ENCODE measurements at places on chromosomes 11 and 22.

GRCh38 chr11:36149538-36150242 is 139.5 kb downstream of the COMMD9 start:
- DNase-seq, result peak; percentile 14

- DNase-seq, result no peak
Measured at GRCh38 chr11:21630934-21631478, 561.9 kb upstream of the ANO5 start.

DNA sequence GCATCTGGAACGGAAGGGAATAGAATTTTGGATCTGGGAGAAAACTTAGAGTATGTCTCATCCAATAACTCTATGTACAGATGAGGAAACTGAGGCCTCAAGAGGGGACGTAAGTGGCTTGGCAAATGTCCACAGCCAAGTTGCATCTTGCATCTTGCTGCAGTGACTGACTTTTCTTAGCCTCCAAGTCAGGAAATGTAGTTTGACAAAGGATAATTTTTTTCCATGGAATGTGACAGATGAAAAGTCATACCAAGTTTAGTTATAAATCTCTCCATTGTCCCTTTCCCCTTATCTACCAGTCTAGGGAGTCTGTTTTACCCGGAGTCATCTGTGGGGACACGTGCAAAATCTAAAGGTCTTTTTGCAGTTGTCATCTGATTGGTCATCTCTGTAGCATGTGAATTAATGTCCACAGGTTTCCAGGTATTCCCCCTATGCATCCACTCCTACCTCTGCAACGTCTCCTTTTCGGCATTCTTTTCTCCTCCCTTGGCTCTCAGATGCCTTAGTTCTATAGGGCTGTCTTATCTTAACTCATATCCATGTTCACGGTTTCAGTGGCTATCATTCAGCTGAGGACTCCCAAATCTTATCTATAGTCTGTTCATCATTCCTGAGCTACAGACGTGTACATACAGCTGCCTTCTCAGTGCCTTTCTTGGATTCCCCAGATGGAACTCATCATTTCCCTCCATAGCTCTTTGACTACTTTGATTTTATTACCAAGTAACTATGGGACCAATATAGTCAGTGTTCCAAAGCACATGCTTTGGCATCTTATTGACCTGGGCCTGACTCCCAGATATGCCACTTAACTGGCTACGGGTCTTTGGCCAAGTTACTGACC is 139.5 kb upstream of the TIMP3 start:
- DNase-seq, result no peak

GRCh38 chr11:79393362-79394043 is 47.3 kb downstream of the TENM4 start:
- no peak for DNase-seq

- no peak for DNase-seq
Measured at GRCh38 chr11:86069408-86070101, 671 bp upstream of the PICALM start.

DNA sequence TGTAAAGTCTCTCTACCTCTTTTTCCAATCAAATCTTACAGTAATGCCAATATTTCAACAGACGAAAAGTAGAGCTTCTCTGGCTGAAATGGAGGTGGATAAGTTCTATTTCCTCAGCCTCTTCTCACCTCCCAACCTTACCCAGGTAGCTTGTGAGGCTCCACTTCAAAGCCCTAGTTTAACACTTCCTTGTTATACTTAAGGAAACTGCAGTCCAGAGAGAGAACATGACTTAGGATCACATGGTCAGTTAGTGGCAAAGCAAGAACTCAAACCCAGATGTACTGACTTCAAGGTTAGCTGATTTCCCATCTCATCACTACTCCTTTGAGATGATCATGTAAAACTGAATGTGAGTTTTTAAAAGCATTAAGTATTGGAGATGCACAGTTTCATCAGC is 32.5 kb downstream of the PAK1 start:
- DNase-seq, result no peak

GRCh38 chr22:37343863-37344734 is 61.8 kb downstream of the CYTH4 start:
- no peak for DNase-seq

DNA sequence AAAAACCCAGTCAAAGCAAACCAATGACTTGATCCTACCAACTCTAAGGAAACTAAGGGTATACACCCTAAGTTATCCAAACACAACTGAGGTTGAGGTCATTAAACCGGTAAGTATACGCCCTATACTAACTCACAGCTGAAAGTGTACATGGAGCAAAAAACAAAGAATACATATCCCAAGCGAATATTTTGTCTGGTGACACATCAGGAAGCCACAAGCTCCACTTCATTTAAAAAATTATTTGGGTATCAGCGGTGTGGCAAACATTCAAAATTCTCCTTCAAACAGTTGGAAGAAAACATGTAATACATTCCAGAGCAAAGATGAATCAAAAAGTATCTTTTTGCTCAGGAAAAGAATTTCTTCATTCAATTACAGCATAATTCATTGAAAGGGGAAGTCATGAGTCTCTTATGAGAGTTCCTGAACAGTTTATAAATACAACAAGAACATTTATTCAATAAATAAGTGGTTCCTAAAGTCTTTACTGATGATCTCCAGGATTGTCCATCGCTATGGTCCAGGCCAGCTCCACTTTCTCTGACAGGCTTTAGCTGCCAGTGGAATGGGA is 4.5 kb upstream of the JAML start:
- DNase-seq, result no peak

DNA sequence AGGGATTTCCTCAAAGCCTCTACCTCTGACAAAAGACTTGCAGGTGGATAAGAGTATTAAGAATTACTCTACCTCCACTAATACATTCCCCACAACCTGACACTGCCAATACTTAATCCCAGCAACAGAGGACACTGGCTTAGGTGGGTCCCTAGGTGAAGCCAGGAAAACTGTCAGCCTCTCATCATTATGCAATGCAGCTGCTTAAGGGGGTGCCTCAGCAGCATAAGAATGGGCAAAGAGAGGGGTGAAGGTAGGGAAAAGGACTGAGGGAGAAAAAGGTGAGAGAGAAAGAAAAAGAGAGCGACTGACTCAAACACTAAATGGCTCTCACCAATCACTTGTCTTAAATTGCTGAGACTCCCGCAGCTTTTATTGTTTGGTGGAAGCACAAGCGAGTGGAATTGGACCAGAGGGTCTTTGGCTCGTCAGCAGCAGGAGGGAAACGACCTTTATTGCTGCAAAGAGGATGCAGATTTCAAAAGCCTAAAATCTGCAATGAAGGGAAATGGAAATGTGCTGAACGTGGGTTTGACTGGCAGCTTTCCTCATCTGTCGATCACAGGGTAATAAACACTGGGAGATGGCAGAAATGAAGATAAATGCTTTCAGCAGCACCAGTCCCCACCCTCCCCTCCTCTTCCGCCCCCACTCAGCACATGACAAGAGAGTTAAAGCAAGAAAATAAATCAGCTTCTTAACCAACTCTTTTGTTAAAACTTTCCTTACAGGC is 64.9 kb upstream of the CHRM4 start:
- no peak for DNase-seq

DNA sequence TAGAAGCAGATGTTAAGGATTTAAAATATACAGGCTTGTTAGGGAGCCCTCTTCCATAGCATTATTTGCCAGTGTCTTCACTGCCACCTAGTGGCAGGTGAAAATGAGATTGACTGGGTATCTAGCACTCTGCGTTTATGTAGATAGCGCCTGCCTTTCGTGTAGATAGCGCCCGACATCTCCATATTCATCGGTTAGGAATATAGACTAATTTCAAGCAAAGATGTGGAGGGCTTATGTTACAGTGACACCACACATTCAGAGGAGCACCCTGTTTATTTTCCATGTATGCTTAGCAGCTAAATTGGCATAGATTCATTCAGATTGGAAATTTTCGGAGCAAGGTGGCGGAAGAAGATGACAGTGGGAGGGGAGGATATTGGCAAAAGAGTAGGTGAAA is 72.0 kb downstream of the SLC5A12 start:
- no peak for DNase-seq

GRCh38 chr11:66718320-66718971 is 10.6 kb downstream of the SPTBN2 start:
- no peak for DNase-seq

GRCh38 chr22:19483481-19484244 is 3.9 kb downstream of the CDC45 start:
- DNase-seq, result no peak

DNA sequence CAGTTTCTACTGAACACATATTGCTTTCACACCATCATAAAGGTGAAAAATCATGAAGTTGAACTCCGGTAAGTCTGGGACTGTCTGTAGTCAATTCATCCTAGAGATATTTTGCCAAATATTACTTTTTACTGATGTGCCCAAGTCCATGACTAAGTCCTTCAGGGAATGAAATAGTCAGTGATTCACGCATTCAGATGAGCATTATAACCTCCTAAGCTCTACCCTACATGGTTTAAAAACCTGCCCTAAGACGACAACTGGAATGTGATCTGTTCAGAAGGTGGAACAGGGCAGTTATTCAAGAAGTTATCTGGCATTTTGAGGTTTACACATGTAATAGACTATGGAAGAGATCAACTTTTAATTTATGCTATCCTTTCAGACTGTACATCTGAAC is 125.6 kb downstream of the TRPC6 start:
- DNase-seq, result no peak

- DNase-seq, result no peak
Measured at GRCh38 chr22:20980938-20981722, 967 bp upstream of the LZTR1 start.

GRCh38 chr11:72358466-72359405 is 75.6 kb downstream of the CLPB start:
- no peak for DNase-seq

- no peak for DNase-seq
Measured at GRCh38 chr11:96188243-96189006, 154.6 kb downstream of the MAML2 start.

GRCh38 chr22:46538814-46539160 is 1.4 kb upstream of the CELSR1 start:
- no peak for DNase-seq

DNA sequence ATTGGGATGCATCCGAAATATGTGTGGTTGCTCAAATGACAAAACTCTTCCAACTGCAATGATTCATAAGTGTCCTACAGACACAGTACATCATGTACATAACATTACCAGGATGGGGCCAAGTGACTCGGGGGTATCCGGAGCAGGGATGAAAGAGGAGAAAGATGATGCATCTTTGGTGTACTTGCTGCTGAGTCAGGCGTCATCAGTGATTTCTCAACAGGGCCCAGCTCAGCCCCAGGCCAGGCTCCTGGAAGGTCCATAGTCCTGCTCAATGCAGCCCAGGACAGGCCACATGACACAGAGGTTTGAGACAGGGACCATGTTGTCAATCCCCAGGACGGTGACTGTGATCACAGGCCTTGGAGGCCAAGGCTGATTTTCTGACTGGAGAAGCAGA is 59.3 kb downstream of the GGTLC2 start:
- DNase-seq, result no peak

- no peak for DNase-seq
Measured at GRCh38 chr22:30226192-30226832, 20.2 kb downstream of the LIF start.

DNA sequence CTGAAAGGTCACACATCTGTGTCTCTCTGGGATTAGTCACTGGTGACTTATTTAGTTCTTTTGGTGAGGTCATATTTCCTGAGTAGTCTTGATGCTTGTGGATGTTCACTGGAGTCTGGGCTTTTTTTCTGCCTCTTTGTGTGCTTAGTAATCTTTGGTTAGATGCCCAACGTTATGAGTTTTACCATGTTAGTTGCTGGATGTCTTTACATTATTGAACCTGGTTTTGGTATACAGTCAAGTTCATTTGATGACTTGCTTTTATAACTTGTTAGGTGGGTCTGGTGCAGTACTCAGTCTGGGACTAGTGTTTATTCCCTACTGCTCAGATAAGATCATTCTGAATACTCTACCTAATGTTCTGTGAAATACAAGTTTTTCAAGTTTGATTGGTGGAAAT is 26.2 kb upstream of the SLC37A2 start:
- DNase-seq, result no peak

GRCh38 chr11:104433751-104434150 is 269.8 kb upstream of the PDGFD start:
- DNase-seq, result no peak

GRCh38 chr11:113529606-113530005 is 54.4 kb upstream of the DRD2 start:
- no peak for DNase-seq

DNA sequence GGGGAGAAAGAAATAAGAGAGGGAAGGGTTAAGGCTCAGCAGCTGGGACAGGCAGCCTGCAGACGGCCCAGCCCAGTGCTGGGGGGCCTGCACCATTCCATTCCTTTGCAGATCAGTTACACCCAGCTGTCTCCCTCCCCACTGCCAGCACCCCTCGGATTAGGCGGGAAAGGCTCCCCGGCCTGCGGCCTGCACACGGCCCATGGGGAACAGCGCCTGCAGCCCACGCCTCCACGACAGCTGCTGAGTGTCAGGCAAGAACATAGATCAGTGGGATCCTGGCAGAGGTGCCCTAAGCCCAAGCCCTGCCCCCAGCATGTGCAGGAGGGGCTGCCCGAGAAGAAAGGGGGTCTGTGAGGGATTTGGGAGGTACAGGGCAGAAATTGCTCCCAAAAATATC is 65.8 kb upstream of the MYOD1 start:
- DNase-seq, result no peak

GRCh38 chr11:12074529-12075195 is 35.7 kb upstream of the MICAL2 start:
- no peak for DNase-seq

DNA sequence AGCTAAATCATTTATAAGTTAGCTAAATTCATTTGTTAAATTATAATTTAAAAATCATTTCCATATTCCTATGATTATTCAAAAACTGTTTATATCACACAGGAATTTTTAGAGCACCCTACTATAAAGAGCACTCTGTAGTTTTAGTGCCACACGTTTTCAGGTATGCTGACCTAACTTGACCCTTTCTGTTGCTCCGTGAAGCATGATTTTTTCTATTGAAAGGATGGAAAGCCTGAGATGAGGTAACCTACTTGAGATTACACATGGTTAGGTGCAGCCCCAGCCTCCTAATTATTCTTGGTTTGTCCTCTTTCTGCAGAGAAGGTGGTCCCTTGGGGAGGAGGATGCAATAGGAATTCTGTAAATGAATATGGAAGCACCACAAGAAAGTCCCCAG is 72.6 kb downstream of the PPFIBP2 start:
- no peak for DNase-seq

GRCh38 chr22:19892257-19892879 is 37.7 kb upstream of the GNB1L start:
- DNase-seq, result peak; percentile 51

DNA sequence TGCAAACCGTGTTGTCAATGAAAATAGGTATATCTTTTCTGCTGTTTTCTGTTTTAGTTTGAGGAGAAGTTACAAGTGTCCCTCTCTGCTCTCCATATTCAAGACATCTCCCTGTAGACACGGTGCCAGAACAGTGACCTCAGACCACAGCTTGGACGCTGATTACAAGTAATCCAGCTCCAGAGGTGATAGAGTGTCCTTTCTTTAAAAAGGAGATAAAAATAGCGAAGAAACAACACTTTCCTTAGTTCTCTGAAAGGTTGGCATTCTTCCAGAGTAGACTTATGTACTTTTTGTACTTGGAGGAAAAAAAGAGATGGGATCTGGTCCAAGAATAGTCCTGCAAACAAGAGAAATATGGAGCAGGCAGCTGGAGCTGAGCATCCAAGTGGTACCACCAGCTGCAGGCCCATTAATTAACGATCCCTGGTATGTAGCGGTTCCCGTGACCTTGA is 43.0 kb upstream of the WT1 start:
- no peak for DNase-seq

All from stimulated activated CD4-positive, alpha-beta T cell treated with anti-CD3 and anti-CD28 coated beads, Interleukin-1b, Interleukin-23, amount 100 ng/mL, for 24 hours (primary cell).